ENCODE measurements at places on chromosomes 1 and 21.
A peak's percentile ranks its signal among the peaks of the same experiment; 100 is the strongest.

GRCh38 chr1:184635347-184635979 lies 119.2 kb downstream of the EDEM3 start:
- no peak for DNase-seq

- DNase-seq: no peak
Observed at GRCh38 chr1:5993556-5994491, 1.6 kb upstream of the NPHP4 start.

DNA sequence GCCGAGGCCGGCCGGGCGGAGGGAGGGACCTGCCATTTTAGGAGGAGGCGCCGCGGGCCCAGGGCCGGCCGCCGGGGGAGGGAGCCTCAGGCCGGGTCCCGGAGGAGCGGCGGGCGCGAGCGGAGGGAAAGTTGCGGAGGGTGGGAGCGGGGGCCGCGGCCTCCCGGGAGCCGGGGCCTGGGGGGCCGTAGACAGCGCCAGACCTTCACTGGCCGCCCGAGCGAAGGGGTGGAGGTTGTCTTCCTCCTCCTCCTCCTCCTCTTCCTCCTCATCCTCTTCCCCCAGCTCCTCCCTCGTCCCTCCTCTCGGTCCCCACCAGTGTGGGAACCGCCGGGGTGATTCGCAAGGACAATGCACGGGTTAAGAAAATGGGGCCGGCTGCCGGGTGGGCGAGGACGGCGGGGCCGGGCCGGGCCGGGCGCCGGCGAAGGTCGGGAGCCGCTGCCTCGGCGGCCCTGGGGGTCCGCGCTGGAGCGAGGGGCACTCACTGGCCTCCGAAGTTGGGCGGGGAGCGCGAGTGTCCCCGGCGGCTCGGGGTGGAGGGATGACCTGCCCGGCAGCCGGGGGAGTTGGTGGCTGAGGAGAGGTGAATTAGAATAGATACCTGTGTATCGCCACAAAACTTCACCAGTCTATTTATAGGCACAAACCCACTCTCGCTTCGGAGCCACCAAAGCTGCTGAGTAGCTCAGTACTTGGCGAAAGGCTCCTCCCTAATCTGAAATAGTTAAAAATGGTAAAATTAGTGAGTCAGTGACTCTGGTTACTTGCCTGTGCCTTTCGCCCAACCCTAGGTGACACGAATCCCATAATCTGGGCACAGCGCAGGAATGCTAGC lies 1.3 kb downstream of the DYRK1A start:
- DNase-seq: no peak

DNA sequence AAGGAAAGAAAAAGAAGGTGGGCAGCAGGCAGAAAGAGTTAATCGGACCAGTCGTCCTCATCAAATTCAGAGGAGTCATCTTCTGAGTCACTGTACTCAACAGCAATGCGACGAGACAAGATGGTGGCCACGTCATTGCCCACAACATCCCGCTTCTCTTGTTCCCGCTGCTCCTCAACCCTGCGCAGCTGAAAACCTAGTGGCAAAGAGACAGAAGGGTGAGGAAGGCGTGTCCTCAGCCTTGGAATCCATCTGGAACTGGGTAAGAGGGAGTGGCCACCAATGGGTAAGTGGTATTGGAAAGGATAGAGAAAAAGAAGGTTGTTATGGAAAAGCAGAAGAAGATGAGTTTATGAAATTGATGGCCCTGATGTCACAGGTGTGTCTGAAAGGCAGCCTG lies 15.7 kb downstream of the GPR3 start:
- no peak for DNase-seq

- DNase-seq: no peak
Observed at GRCh38 chr1:17045634-17046333, 8.0 kb downstream of the SDHB start.

DNA sequence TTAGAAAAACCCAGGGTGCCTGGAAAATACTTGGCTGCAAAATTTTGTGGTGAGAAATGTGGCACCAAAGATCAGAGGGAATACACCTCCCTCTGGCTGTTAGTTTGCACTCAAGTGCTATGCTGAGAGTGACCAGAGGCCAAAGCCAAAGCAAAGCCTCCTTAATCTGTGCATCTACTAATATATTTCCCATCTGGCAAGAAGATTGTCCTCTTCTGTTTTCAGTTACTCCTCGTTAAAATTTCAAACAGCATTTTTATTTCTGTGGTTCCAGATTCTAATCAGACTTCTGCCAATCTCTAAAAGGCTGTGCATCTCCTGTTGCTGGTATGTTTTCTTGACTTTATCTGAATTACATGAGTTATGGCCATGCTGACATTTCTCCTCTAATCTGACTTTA lies 327.4 kb downstream of the TBX15 start:
- DNase-seq: no peak

- DNase-seq: no peak
Observed at GRCh38 chr1:113913887-113914664, 8.9 kb downstream of the DCLRE1B start.

DNA sequence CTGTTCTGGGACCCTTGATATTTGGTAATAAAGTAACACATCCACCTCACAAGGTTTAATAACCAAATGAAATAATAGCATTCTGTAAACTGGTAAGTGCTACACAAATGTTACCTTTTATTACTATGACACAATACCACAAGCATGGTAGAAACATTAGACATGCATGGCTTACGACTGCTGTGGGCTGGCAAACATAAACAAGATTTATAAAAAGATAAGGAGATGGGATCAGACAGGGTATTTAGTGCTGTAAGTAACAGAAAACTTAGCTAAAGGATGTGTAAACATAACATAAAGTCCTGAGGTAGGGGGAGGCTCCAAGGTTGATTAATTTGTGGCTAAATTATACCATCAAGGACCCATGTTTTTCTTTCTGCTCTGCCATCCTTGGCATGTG lies 212.6 kb downstream of the BARHL2 start:
- no peak for DNase-seq

GRCh38 chr1:112524251-112524650 lies 15.5 kb downstream of the WNT2B start:
- DNase-seq: no peak

- no peak for DNase-seq
Observed at GRCh38 chr1:200342511-200343311, 67.1 kb downstream of the ZNF281 start.

DNA sequence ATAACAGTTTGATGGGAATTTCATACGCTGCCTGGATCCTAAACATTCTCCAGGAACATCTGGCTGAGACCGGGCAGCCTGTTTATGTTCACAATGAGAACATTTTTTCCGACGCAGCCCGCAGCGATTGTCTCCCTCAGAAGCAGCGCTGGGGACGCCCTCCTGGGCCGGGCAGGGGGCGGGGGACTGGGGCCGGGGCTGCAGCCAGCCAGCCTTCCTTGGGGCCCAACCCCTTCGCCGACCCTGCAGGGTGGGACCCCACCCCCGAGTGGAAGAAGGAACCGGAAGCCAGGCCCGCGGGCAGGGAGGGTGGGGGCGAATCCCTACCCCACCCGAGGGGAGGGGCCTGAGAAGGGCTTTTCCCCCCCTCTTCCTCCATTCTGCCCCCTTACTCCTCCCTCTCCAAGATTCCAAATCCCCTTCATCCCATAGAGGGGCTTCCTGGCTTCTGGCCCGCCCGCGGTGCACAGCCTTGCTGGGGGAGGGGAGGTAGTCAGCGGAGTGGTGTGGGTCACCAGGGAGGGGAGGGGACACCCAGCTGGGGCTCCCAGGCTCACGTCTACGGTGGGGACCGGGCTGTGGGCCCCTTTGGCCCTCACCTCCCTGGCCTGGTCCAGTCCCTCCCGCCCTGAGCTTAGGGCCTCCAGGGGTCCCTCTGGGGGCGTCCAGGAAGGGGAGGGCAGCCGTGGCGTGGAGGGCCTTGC lies 60.6 kb downstream of the WNT9A start:
- no peak for DNase-seq

DNA sequence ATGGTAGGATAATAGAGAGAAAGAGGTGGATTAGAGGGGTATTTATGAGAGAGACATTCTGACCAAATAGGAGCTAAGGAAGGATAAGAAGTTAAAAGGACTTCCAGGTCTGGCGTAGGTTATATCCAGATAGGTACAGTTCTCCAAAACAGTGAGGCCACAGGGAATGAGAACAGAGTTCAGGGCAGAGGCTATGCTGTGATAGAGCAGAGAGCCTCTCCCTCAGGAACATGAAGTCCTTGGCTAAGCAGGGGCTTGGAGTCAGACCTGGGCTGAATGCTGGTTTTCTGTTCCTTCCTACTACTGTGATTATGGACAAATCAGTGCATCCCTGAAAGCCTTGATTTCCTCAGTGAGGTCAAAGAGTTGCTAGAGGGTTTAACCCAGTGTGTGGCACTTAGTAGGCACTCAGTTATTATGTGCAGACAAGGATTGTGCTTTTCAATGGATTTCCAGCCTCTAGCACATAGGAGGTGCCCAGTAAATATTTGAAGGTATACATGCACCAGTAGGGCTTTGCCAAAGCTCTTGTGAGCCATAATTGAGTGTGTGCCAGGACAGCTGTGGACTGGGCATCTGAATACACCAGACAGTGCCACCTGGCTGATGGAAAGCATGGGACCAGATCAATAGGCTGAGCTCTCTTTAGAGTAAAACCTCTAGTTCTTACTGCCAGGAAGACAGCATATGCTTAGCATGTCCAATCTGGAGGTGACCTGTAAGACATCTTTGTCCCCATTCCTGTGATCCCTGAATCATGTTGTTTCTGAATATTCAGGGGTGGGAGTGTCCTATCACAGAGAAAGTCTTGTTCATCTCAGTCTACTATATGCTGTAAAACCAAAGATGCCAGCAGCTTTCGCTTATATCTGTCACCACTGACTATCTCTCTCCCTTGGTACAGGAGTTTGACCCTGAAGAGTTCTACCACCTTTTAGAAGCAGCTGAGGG lies 111.1 kb downstream of the PIK3R3 start:
- DNase-seq: no peak

- DNase-seq: no peak
Observed at GRCh38 chr1:29496701-29497100, 260.4 kb downstream of the PTPRU start.

GRCh38 chr1:182235604-182235951 lies 156.0 kb downstream of the GLUL start:
- DNase-seq: no peak

GRCh38 chr21:29365661-29366265 lies 67.0 kb downstream of the BACH1 start:
- no peak for DNase-seq

DNA sequence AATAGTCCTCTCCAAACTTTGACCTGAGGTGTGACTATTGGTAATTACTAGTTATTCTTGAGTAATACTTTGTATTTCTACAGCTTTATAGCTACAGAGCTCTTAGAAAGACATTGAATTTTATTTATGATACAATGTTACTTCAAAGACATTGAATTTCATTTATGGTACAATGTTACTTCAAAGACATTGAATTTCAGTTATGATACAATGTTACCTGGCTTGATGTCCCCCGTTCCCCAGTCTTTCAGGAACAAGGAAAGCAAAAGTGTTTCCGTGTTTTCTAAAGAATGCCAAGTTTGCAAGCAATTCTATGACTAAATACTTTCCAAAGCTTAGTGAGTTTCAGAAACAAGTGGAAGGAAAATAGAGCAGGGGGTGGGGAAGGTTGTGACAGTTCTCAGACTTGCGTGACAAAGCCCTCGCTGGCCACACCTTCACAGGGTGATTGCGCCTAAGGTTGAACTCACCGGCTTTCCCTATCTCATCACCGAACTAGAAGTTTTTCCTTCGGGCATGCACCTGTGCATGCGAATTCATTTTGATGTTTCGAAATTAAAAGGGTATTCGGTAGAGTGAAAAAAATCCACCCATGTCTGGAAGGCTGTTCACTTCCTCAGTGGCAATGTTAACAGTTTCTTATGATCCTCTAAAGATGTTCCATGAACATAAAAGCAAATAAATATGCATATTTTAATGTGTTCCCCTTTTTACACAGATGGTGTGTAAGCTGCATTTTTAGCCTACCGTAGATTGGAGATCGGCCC lies 909 bp upstream of the PAXBP1 start:
- peak; percentile 48 for DNase-seq

- DNase-seq: no peak
Observed at GRCh38 chr21:31480228-31480627, 136.2 kb upstream of the TIAM1 start.

- no peak for DNase-seq
Observed at GRCh38 chr1:245168906-245169305, 14.1 kb downstream of the KIF26B start.

DNA sequence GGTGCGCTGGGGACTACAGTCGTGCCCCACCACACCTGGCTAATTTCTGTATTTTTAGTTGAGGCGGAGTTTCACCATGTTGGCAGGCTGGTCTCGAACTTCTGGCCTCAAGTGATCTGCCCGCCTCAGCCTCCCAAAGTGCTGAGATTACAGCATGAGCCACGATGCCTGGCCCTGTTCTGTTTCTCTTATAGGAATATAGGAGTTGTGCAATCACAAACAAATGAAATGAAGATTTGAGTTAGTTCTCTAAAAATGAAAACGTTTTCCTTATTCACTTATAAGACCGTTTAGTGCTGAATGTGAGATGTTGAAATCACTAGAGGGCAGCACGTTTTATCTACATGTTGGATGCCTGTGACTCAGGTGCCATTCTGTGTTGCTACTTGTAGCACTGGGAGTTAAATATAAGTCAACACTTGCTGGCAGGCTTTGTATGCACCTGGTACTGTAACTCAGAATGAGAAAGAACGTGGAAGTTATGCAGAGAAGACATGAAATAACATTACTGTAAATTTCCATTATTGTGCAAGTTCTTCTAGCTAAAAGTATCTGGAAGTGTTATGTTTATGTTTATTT lies 45.8 kb downstream of the MIGA1 start:
- no peak for DNase-seq

DNA sequence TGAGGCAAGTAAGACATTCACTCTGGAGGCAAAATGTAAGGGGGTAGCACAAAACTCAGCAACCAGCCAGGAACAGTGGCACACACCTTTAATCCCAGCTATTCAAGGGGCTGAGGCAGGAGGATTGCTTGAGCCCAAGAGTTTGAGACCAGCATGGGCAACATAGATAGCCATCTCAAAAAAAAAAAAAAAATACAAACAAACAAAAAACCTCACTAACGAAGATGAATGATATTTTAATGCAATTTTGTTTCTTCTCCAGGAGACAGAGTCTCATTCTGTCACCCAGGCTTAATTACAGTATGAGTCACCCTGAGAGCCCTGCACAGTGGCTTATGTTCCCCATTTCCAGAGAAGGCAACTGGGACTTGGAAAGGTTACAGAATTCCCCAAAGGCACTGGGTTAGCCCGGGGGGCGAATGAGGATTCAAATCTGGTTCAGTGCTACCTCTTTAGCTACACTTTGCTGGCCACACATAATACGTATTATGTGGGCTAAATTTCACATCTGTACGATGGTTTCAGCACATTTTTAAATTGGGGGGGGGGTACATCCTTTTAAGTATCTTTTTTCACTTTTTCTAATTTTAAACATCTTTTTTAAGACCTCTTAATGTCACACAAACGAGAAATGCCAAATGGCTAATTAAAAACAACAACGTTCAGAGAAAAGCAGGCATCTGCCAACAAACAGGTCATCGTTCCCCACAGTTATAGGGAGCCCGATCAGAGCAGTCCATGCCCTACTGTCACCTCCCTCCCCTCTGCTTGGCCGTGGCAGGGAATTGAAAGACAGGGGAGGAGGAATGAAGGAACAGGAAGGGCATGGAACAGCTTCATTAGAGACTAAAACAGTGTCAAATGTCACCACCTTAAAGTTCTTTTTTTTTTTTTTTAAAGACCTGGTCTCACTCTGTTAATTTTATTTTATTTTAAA lies 3.5 kb downstream of the CELA2A start:
- DNase-seq: no peak

GRCh38 chr1:109840011-109840629 lies 70.5 kb upstream of the CSF1 start:
- no peak for DNase-seq

GRCh38 chr1:105652109-105652508 lies 1404.4 kb upstream of the PRMT6 start:
- no peak for DNase-seq

Data from stimulated activated CD8-positive, alpha-beta memory T cell treated with anti-CD3 and anti-CD28 coated beads, Interleukin-12 subunit alpha, Interleukin-12 subunit beta, amount 100 ng/mL, for 1 hour (primary cell).